NCI-H2029 treated with DMSO at 0.1 percent for 48 hours (cell line): ENCODE measurements at places on chromosomes 1 and 21.

DNA sequence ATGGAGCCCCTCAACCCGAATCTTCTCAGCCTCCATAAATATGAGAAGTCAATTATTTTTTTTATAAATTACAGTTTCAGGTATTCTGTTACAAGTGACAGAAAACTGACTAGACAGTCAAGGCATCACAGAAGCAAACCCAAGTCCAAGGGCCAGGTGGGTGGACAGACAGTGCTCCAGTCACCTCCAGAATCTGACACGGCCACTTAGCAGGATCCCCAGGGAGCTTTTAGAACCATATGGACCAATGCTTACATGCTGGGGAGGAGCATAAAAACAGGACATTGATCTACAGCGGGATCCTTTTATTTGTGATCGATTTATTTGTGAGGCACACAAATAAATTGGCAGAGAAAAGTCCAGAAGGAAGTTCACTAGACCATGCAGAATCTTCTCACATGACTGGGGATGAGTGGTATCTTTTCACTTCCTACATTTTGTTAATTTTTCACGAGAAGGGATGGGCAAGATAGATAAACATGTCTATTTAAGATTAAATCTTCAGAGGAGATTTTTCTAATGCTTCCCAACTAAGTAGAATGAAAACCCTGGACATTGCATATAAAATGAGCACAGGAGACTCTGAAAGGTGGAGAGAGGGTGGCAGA is 15.0 kb downstream of the ZNF496 start:
- DNase-seq = no peak

- no peak for DNase-seq
Measured at GRCh38 chr1:108597041-108597440, 37.1 kb downstream of the EEIG2 start.

GRCh38 chr1:21341517-21342078 is 51.3 kb upstream of the ECE1 start:
- no peak for DNase-seq

GRCh38 chr1:116405241-116406135 is 32.4 kb downstream of the ATP1A1 start:
- DNase-seq = peak; percentile 20

DNA sequence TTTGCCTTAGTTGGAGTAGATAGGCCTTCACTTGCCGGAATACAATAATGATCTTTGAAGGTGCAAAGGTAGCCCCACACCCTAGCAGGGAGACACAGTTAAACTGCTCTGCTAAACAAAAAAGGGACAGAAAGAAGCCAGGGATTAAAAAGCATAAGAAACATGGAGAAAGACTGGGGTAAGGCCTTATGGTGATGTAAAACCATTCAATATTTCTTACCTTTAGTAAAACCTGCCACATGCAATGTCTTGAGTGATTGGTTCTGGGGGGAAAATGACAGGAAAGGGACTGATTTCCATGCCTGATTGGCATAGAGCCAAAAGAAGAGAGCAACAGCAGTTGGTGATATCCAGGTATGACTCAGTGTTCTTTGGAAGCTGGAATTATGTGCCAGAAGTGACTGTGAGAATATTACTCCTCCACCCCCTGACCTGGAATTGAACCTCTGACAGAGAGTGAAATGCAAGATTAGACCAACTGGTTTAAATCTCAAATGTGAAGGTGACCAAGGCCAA is 8.1 kb downstream of the DNASE2B start:
- DNase-seq = no peak

DNA sequence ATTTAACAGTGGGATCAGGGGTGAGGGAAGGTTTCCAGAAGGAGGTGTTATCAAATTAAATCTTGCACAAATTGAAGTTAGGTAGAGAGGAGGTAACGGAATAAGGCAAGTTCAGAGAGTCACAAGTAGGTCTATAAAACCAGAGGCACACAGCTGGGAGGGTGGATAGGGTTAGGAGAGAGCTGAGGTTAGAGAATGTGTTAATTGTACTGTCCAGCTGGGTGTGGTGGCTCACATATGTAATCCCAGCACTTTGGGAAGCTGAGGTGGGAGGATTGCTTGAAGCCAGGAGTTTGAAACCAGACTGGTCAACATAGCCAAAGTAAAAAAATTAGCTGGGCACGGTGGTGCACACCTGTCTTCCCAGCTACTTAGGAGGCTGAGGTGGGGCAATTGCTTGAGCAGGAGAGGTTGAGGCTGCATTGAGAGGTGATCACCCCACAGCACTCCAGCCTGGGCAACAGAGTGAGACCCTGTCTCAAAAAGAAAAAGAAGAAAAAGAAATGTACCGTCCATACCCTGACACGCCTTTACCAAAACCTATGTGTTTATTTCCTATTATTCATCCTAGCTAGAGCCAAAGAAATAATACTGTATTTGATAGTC is 20.2 kb downstream of the SPATA45 start:
- DNase-seq = no peak
